ENCODE measurements at places on chromosomes 7 and 10.

GRCh38 chr10:104472957-104473745 lies 119.5 kb downstream of the CFAP58 start:
- DNase-seq = no peak

DNA sequence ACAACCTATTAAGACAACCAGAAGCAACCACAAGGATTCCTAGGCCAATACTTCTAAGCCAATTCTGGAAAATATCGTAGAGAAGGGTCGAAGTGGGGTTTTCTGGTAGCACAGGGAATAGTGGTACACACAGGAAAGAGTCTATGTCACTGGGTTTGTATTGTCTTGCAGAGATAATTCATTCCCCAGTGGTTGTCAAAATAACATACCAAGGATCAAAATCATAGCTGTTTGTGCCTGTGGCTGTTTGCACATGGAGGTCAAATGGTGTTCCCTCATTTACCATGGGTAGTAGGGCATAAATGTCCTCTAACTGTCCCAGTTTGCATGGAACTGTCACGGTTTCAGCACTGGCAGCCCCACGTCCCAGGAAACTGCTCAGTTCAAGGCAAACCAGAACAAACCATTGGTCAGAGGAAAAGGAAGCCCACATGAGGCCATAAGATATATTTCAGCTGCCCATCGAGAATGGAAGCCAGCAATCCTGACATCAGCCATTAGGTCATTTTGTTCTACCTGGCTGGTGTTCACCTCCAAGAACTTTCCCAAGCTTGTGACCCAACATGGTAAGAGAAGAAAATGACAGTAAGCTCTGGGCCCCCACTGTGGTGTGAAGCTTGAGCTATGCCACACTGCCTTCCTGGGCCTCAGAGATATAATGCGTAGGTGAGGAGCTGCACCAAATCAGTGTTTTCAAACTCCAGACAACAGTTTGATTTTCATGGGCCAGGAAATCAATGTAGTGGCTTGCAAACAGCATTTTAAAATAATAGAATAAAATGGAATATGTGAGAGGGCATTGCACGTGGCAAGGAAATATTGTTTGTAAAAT lies 53.9 kb upstream of the NFE2L3 start:
- DNase-seq = no peak

DNA sequence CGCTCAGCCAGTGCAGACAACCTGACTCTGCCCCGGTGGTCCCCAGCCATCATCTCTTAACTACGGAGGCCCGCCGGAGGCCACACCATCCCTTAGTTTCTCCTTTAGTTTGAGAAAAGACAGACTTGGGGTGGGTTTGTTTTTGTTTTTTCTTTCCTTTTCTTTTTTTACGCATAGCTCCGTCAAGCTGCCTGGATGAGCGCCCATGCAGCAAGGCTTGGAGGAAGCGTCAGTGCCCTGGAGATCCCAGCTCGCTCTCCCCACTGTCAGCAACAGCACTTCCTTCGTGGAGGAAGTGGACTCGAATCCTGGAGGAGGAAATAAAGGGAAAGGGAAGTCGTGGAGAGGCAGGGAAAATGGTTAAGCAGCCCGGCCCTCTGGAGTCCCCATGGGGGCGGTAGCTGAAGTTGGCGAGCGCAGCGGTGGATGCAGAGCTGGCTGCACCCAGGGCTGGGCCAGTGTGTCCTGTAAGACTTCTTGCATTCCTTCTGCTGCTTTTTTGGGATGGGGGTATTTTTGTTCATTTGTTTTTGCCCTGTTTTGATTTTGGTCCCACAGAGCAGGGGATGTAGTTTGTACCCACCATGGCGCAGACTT lies 35.9 kb upstream of the GJD4 start:
- DNase-seq = no peak

DNA sequence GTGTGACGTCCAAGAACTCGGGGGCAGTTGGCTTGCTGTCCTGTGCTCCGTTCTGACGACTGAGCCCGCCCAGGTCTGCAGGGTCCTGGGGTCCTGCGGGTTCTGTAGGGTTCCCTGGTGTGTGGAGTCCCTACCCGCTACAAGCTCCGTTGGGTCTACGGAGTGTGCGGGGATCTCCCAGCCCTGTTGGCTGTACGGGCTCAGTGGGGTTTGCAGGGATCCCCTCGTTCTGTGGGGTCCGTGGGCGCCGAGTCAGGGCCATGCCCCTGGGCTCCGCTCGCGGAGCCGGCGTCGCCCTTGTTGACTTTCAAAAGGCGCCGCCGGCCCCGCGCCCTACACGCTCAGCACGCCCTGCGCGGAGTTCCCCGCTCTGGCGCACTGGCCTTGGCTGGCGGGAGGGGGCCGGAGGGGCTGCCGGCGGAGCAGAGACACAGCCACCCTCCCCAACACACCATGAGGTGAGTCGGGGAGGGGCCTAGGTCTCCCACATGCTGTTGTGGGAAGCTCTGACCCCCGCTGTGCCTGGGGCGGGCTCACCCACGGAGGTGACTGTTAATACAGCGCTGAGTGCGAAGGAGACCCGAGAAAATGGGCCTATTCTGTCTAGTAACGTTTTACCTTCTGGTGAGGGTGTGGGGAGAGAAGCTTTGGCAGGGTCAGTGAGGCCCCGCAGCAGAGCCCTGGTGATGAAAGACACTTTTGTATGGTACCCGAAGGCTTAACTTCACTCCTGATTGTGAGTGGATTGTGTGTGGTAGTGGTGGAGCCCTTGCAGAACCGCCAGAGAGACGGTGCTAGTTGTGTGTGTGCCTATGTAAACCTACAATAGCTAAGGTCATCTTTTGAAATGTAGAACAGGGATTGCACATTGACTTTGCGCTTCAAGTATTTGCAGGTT lies 8.1 kb downstream of the TASOR2 start:
- no peak for DNase-seq

GRCh38 chr7:133061357-133061756 lies 20.5 kb downstream of the CHCHD3 start:
- DNase-seq = no peak

GRCh38 chr10:43437141-43437870 lies 395 bp downstream of the ZNF487 start:
- no peak for DNase-seq

DNA sequence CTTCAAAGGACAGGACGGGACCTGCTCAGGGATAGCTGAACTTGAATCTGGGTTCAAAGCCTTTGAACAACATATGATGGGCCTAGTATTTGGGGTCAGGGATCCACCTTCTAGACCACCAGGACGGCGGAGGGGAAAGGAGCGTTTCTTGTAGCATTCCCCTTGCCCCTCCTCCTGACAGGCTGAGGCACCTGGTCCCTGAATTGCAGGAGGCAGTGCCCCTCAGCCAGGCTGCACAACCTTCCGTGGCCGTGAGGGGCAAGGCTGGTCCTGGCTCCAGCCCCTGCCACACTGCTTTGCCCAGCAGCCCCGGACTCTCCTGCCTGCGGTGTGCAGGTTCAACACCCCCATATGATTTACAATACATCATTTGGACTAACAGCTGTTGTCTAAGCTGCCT lies 58.1 kb downstream of the INSIG1 start:
- no peak for DNase-seq

DNA sequence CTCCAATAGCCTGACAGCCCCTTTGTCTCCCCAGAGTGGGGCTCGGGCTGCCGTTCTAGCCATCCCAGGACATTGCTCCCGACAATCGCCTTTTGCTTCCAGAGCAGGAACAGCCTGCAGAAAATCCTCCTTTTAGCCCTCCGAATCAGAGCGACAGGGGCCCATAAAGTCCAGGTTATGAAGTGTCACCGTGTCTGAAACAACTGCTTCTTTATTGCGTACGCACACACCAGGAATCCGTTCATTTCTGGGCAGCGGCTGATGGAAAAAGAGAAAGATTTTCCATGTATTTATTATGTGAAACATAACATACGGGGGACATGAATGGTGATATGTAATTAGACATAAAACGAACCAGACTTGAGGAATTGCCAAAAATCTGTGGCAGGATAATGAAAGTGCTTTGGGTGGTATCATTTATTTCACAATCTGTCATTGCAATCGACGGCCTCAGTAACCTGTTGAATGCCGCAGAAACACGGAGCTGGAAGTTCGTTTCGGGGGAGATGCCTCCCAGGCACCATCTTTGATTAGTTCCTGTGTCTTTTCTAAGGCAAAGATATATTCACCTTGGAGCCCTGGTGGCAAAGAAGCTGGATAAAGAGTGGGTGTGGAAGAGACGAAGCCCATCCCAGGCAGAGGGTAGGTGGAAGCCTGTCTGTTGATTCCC lies 48.1 kb downstream of the FAM241B start:
- DNase-seq = no peak

DNA sequence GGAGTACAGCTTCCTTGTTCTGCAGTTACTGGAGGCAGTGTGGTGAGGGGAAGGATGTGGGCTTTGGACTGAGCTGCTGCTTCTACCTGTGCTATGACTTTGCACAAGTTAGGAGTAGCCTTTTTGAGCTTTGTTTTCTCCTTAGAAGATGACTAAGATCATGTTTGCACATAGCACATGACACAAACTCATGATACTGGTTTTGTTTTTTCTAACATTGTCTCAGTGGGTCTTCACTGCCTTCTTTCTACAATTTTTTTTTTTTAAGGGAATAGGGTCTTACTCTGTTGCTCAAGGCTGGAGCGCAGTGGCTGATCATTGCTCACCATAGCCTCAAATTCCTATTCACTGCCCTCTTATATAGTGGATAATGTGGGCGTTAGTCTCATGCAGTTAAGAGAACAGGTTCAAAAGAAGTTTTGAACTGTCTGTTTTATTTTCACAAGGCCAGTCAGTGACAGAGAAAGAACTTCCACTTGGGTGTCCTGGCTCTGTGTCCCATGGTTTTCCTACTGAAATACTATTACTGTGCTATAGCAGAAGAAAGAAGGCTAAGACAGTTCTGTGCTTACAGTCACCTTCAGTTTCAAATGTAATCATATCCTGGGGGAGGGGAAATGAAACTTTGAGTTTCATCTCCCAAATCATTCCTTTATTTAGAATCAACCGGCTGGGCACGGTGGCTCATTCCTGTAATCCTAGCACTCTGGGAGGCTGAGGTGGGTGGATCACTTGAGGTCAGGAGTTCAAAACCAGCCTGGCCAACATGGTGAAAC lies 72.0 kb downstream of the KAT6B start:
- DNase-seq = no peak

- no peak for DNase-seq
Observed at GRCh38 chr7:105157278-105157677, 143.3 kb downstream of the KMT2E start.

DNA sequence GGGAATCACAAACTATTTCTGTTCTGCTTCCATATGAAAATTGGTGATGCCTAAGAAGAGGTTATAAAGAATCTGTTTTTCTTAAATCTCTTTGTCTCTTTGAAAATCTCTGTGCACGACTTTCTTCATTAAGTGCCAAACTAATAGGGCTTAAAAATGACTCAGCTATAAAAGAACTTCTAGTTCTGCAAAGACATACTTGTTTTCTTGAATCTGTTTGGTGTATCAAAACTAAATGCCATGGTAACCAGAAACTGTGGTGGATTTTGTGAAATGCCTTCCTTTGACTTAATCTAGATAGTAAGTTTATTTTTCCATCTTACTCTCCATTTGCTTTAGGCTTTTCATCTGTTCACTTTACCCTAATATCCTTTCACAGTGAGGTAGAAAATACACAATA lies 417.8 kb downstream of the PARD3 start:
- no peak for DNase-seq

DNA sequence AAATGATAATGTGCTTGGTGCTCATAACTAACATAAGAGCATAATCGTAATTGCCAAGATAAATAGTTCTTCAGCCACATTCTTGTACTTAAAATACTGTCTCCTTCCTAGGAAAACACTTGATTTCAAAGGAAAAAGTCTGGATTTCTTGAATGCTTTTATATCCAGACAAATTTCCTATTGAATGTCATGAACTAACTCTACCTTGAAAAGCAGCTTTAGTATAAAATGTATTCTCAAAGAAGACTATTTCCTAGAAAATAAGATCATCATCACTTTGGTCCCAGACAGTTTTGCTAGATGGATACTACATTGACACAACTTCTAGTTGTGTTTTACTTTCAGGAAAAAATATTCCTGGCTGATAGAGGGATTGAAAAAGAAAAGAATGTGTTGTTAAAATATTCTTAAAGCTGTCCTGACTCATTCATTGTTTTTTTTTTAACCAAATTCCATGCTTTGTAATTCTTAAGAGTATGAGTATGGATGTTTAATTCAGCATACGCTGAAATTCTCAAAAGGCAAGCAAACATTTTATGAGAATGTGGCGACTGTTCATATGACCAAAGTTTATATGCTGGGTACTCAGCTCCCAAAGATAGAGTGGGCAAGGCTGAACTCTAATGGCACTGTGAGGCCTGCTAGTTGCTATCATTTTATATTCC lies 106.1 kb downstream of the PPP1R3A start:
- no peak for DNase-seq

- no peak for DNase-seq
Observed at GRCh38 chr7:25615003-25615402, 386.7 kb upstream of the NPVF start.

- DNase-seq = no peak
Observed at GRCh38 chr7:19143881-19144574, 1.2 kb downstream of the FERD3L start.

DNA sequence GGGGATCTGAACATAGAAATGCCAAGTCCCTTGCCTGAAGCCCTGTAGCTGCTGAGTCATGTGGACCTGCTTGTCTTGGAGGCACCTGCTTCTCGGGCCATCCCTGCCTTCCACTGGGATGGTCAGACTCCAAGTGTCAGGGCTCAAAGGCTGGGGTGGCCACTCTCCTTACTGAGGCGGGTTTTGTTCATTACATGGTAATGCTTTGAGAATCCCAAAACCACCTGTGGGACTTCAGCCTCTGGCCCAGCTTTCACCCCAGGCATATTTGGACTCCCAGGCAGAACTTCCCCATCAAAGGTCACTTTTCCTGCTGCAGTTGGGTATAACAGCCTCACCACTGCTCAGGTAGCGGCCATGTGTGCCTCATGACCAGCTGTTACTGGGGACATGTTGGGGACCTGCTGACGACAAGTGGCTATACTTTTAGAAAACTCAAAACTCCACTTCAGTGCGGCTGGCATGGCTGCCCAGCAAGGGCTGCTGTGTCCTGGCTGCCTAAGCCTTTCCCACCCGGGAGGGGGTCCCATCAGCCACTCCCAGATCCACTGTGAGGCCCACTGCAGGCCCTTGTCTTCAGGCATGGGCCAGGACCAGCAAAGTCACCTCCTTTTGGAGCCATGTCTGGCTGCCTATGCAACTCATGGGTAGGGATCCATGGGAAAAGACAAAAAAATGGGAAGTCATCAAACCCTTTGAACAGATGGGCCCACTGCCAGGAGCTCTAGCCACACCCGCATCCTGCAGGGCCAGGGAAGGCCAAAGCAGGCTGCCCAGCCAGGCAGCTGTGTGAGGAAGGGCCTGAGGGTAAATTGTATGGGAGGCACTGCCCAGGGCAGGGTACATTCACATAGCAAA lies 96.7 kb downstream of the ARHGAP22 start:
- DNase-seq = no peak

GRCh38 chr7:70728872-70729552 lies 402.9 kb upstream of the GALNT17 start:
- no peak for DNase-seq

- no peak for DNase-seq
Observed at GRCh38 chr7:46478046-46478445, 557.0 kb upstream of the IGFBP3 start.

GRCh38 chr7:101241015-101241363 lies 3.4 kb upstream of the CLDN15 start:
- no peak for DNase-seq
